ENCODE measurements at places on chromosomes 1 and 21.

DNA sequence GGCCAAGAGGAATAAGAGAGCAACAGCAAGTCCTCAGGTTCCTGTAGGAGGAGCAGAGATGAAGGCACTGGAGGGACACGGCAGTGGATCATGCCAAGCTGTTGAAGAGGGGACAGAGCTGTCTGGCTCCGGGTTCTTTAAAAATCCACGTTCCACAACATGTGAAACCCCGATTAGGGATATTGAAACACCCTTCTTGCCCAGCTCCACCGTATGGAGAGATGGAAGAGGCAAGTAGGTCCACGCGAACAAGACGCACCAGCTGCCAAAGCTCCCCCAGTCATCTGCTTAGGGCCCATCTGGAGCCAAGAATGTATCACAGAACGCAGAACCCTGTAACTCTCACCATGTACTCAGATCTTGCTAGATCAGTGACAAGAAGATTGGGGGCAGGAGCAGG lies 3.9 kb downstream of the C1orf198 start:
- no peak for DNase-seq

DNA sequence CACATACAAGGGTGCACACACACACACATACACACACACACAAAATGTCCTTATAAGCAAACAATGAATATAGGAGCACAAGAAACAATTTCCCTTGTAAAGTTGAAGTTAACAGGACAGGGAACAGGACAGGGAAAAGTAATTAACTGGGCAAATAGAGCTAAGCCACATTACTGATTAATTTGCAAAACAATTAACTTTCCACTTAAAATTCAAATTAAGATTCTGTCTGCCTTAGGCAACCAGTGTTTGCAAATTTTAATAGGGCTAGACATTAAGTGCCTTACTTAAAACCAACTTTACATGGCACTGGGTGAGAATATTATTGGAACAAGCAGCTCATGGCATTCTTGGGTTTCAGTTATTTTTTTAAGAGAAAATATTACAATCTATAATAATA lies 6.8 kb upstream of the CLDN8 start:
- DNase-seq: no peak

DNA sequence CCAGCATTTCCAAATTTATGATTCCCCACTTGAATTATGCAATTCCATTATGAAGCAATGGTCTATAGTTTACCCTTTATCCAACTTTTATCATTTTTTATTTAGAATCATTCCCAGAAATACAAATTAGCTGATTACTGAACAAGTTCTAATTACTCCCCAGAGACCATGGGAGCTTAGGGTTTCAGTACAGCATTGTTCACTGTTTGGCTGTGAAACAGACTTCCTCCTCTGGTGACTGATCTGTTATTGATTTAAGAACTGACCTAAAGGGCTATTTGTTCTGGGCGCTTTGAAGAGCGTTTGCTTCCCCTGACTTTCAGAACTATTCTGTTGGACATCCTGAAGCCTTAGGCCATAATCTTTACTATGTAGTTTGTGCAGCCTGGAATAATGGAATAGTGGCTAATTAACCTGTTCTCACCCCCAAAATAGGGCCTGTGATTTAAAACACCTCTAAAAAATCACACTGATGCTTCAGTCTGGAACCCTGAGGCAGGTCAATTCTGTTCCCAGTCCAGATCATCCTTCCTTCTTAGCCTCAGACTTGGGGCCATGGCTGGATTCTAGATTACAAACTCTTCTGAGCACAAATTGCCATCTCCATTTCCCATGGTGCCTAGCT lies 58.7 kb downstream of the ALG14 start:
- no peak for DNase-seq

DNA sequence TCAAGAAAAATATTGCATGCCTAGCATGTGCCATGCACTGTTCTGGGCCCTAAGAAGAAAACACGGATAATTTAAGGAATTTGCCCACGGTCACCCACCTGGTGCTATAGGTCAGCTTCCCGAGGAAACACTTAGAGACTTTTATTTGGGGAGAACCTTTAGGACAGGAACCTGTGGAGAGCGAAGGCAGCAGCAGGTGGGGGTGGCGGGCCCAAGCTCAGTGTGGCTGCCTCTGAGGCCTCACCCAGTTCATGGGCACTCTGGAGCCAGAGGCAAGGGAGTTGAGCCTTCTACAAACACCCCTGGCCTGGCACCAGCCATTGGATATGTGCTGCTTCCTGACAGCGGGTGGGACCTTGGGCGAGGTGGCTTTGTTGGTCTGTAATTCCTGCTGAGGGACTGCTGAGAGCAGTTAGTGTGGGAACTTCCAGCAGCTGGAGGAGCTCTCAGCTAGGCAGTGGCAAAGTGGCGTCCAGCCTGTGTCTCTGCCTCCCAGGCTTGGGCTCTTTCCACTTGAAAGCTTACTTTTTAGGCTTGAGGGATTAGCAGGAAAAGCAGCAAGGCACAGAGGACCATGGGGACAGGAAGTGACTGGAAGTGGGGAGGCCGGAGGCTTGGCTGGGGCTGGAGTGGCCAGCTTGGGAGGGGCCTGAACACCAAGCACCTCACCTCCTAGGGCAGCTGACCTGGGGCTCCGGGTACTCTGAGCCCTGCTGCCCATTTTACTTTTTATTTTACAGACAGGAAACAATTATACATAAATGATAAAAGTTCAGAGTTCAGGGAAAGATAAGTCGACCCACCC lies 19.1 kb downstream of the MRPL37 start:
- no peak for DNase-seq

DNA sequence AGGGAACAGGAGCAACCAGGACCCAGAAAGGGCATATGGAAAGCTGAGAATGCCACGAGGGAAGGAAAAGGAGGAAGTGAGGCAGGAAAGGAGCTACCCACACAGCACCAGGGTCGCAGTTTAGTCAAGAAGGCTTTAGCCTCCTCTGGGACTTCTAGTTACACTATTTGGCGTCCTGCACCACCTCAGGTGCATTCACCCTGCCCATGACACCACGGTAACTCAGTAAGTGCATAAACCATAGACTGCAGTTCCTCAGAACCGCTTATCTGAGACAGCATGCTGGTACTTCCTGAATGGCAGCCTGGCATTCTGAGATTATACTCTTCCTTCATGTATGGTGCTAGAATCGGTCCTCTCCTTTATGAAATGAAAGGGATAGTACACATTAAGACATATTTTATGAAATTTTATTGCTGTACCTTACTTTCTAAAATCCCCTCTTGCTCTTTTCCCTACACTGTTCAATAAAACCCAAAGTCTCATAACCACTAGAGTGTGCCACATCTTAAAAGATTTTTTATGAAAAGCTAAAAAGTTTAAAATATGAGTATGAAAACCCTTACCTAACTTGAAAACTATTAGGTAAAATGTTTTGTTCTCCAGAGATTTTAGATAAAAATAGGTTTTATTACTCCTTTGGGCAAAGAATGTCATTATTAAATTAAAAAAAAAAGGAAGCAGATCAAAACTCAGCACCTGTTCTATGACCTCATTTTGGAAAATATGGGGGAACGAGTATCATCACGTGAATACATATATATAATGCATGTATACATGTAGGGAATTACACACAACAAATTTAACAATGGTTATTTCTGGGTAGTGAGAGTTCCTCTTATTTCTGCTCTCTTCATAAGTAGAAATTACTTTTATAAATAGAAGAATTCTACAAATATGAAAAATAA lies 67.3 kb downstream of the VAV3 start:
- DNase-seq: peak; percentile 57

DNA sequence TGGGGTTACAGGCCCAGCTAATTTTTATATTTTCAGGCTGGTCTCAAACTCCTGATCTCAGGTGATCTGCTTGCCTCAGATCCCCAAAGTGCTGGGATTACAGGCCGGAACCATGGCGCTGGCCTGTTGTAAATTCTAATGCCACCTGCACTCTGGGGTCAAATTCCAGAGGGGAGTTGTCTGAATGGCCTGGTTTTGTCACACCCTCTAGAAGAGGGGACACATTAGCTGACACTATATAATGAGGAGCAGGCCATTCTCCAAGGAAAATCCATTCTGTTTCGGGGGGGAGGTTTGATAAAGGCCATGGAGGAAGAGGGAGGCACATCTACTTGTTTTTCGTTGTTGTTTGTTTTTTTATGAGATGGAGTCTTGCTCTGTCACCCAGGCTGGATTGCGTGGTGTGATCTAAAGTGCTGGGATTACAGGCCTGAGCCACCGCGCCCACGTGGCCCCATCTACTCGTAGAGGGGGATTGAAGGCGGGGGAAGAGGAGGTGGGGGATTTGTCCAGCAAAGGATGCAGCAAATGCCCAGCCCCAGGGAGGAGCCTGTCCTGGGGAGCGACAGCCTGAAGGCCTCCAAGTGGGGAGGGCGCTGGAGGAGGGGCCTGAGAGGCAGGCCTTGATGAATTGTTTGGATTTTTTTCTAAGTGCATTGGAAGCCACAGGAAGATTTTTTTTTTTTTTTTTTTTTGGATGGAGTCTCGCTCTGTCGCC lies 78.4 kb upstream of the SLC45A1 start:
- DNase-seq: no peak

GRCh38 chr1:93723733-93724270 lies 42.2 kb upstream of the BCAR3 start:
- no peak for DNase-seq

DNA sequence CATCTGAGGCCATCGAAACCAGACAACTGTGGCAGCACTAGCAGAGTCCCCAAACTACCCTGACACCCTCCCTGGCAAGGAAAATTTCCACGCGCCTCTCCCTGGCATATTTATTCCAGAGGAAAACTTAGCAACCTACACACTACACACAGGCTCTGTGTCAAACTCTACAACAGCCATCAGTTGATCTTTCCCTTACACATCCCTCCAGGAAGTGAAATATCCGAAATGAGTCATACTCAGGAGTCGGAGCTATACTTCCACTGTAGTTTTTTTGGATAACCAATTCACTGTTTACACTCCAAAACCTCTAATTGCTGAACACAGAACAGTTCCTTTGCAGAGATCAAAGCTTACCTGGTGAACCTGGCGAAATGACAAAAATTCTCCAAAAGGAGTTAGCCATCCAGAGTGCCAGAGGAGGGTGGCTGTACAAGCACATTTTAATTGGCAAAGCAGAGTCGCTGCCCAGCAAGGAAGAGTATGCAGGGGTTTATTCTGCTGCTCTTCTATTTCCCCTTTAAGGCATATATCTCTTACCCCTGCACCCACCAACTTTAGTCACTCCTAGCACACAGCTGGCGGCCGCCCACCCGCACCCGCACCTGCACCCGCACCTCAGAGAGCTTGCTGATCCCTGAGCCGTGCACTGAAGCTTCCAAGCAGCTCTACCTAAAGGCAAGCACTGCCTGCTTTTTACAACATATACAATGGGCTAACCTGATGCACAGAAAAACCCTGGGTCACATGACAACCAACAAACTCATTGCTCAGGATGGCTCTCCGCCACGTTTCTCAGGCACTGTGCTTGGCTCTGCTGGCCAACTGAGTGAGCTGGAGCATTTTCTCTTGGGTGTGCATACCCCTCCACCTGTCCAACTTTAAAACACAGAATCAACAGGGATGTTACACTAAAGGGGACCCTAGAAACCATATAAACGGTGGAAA lies 54.9 kb downstream of the CAPZB start:
- no peak for DNase-seq

- DNase-seq: no peak
Observed at GRCh38 chr1:174871886-174872285, 127.9 kb upstream of the CACYBP start.

DNA sequence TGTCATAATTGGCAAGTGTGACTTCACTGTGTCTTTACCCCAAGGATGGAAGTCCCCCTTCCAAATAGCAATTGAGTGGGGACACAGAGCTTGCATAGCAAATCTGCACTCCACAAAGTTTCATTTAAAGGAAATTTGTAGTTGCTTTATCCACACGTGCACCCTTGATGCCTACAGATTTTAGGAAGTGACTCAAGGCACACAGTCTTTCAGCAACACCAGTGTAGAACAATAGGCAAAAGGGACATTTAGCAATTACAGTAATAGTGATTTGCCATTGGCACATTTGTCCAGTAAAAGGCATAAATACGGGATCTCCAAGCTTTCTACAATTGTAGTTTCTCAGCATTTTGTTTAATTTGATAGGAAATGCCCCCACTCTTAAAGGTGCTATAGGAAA lies 43.4 kb upstream of the KAZN start:
- DNase-seq: no peak

DNA sequence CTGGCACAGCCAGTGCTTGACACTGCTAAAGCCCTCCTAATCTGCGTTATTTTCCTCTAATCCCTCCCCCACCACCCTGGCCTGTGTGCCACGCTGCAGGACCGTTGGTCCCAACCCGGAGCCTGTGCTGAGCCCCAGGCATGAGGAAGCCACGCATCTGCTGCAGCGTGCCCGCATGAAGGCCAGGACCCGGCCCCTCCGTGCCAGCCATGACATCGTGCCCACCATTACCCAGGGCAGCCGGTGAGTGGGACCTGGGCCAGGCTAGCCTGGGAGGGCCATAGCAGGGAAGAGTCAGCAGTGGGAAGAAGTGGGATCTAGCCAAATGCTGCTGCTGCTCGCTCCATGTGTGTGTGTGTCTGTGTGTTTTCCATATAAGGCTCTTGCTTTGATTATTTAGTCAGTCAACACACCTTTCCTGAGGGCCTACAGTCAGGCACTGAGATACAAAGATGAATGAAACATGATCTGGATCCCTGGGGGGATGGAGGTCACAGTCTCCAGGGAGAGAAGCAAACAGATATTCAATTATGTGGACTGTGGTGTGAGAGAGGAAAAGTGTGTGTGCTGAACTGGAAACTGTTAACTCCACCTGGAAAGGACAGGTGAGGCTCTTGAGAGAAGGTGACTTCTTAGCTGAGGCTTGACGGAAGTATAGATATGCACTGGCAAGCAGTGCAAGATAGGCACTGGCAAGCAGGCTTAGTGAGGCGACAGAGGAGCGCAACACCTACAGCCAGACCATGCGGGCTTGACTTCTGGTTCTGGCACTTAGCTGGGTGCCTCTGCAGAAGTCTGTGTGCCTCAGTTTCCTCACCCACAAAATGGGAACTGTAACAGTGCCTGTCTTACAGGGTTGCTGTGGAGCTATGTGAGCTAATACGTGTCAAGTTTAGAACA lies 15.9 kb downstream of the KIAA1614 start:
- DNase-seq: no peak

- no peak for DNase-seq
Observed at GRCh38 chr1:121522061-121522759, 337.4 kb downstream of the SRGAP2C start.

DNA sequence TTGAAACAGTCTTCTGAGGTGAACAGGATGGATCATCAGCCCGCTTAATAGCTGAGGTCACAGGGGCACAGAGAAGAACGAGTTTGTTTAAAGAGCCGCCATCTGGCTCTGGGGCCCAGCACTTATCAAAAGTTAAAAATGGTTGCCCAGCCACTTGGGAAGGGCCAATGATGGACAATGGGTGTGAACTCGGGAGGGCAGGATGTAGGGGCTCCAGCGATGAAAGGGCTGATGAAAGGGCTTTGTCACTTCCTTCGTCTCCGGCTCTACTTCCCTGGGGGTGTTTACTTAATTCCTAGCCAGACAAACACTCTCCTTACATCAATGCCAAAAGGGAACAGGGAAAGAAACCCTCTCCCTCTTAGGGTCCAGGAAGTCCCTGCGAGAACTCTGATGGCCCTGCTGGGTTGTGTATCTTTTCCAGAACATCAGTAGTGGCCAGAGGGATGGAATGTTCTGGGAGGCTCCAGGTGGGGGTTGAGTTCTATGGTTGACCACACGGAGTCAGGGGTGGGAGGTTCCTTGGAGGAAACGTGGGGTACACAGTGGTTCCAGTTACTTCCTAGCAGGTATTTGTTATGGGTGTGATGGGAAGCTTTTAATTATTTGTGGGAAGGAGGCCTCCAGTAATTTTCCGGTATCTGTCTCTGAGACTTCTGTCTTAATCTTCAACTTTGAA lies 9.0 kb upstream of the ABCG1 start:
- no peak for DNase-seq

- peak; percentile 78 for DNase-seq
Observed at GRCh38 chr1:66275083-66275482, 258.9 kb upstream of the SGIP1 start.

All from CD4-positive, alpha-beta T cell treated with Interferon alpha-2 for 1 hour (primary cell).